AG04449 (cell line): ENCODE measurements at places on chromosomes 4 and X.

DNA sequence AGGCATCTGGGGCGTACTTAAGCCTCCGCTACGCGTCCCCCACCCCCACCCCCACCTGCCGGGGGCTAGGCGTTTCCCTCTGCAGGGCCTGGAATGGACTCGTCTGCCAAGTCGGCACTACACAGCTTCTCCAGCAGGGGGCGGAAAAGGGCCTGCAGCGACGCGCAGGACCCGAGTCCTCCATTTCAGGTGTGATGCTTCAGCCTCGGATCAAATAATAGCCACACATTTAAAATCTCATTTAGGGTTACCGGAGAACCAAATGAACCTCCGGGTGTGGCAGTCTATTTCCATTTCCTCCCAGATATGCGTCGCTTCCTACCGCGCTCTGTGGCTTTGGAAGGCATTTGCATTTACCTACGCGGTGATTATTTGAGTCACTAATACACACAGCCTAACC lies 2.9 kb downstream of the PAK3 start:
- DNase-seq: no peak

GRCh38 chrX:116267511-116268040 lies 97.0 kb downstream of the AGTR2 start:
- no peak for DNase-seq

GRCh38 chr4:135354876-135355275 lies 1153.3 kb upstream of the PABPC4L start:
- DNase-seq: peak; percentile 4

DNA sequence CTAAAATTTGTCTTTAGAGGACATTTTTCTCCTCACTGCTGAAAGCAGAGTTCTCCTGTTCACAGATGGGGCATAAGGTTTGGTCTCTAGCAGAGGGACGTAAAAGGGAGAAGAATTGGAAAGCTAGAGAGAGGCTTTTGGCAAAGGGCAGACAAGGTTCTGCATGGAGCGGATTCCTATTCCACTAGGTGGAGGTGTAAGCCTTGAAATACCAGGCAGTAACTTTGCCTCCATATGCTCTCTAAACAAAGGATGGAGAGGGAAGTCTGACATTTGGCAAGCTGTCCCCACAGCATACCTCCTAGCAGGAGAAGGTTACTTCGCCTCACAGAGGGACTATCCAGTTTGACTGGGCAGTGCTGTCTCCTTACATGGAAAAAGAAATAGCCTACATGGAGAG lies 174.7 kb downstream of the DACH2 start:
- DNase-seq: no peak

DNA sequence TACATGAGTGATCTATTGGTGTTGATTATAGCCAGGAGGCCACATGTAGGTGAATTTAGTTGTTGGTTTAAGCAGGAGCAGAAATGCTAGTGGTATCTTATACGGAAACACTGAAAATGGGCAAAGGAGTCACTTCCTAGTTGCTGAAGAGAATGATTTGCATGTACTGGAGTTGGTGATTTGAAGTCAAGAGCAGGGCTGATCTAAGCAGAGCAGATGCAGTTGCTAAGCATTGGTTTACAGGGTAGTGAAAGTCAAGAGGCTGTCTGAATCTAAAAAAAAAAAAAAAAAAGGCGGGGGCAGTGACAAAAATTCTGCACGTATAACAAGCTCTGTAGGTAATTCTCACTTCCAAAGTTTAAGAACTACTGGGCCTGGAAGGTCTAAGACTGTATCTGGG lies 90.4 kb upstream of the HPRT1 start:
- no peak for DNase-seq

DNA sequence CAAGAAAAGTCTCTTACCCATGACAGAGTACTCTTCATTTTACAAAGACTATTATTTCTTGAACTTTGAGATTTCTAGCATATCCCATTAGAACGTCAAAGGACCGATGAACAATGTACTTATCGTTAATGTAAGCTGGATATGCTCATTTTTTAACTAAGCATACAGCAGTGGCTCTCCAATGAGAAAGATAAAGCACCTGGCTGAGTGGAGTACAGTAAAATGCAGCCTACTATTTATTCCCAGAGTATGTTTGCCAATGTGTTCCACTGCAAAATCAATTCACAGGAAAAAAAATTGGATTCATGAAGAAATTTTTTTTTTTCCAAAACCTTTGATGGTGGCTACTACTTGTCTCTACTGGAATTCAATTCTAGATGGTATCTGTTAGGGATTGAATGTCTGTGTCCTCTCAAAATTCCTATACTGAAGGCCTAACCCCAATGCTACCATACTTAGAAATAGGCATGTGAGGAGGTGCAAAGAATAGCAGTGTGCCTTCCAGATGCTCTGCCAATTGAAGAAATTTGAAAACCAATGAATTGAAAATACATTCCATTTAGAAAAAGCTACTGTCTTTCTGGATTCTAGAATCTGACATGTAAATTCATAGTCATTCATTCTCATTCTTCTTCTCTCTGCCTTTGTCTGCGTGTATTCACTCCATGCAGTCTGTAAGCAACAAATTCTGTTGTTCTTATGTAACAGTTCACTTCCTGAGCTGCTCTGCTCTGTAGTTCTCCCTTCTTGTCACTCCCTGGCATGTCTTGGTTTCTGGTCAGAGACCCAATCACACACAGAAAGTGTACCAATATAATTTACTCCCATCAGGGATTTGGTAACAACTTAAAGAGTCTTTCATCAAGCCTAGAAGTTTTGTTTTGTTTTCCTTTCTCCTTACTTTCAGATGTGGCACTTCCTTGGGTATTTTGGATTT lies 61.4 kb downstream of the PAPSS1 start:
- no peak for DNase-seq

DNA sequence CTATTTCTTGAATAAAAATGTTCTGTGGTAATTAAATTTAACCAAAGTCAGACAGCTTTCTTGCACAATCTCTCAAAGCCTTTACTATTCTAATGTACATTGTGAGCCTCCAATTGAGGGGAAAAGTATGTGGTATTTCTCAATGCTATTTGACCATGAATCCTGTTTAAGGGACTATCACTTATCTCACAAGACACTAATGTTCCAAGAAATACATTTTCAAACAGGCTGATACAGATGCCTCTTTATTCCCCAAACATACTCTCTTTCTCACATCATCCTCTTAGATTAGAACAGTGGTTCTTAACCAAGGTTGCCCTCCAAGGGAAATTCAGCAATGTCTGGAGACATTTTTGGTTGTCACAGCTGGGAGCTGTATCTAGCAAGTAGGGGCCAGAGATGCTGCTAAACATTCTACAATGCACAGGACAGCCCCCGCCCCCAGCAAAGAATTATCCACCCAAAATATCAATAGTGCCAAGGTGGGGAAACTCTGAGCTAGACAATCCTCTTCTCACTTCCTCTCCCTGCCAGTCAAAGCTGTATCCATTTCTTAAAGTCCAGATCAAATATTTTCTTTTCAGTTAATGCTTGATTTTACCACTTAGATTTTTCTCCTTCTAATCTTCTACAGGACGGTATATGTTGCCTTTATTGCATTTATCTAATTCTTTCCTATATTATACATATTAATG lies 129.2 kb upstream of the TRIM2 start:
- DNase-seq: peak; percentile 1

GRCh38 chr4:157244348-157244747 lies 23.8 kb downstream of the GRIA2 start:
- DNase-seq: no peak

DNA sequence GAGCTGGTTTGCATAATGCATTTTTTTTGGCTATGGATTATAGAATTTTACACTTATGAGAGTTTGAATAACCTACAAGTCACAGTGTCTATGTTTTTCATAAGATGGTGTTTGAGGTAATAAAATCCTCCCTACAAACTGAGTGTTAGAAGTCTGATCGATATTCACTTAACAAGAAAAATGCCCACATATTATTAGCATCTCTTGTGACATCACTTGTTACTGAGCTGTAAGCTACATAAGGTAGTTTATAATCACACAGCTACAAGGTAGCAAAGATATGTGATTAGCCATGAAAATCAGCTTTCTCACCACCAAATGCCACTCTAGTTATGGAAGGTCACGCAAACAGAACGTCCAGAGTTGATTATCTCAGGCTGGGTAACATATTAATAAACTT lies 669.6 kb downstream of the PCDH18 start:
- DNase-seq: no peak

DNA sequence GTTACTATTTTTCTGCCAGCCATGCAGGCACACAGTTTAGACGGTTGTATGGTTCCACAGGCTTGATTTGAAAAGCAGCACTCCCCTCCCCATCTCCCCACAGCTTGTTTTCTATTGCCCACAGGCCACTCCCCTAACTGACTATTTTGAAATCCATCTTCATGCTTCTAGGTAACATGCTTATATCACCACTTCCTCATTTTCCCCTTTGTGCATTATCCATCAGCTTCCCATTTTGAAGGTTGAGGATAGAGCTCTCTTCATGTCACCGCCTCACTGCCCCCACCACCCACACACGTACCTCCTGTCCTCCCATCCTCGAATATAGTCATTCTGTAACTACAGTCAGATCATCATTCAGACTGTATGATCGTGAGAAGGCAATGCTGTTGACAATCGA lies 224.7 kb downstream of the MID1 start:
- no peak for DNase-seq

DNA sequence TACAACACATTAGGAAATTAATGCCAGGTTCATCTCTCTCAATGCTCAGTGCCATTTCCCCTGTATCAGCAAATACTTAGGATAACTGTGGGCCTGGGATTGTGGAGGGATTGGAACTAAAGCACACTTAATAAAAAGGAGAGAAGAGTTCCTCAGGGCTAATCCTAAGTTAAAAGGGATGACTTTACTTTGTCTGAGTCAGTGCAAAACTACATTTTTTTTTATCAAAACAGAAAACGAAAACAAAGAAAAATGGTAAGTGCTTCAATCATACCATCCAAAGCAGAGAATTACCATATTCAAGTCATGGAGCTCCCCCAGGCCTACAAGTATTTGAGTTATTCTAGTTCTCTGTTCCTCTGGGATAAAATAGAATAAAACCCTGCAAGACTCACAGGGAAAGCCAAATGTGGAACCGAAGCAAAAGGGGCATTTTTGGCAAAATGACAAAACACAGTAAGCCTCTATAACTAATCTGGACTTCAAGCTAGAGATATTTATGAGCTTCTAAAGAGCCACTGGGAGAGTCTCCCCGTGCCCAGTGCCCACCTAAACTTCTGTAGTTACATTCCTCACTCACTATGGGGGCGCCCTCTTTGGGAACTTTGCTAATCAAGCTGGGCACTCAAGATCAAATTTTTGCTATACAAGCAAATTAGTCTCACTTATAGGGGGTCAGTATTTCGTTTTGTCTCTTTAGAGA lies 53.4 kb downstream of the PALLD start:
- no peak for DNase-seq

DNA sequence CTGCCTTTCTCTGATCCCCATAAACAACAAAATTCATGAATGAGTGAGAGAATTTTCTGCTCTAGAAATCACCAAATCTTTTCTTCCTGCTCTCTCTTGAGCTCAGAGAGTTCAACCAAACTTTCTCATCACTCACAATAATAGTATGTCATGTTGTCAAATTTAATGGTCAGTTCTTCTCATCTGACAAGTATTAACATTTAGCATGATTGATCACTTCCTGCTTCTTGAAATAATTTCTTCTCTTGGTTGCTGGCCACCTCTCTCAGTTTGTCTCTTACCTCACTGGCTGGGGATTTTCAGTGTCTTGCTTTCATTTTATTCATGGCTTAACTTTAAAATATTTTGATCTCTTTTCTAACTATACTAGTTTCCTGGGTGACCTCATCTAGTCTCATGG lies 25.5 kb upstream of the FGF5 start:
- DNase-seq: no peak

DNA sequence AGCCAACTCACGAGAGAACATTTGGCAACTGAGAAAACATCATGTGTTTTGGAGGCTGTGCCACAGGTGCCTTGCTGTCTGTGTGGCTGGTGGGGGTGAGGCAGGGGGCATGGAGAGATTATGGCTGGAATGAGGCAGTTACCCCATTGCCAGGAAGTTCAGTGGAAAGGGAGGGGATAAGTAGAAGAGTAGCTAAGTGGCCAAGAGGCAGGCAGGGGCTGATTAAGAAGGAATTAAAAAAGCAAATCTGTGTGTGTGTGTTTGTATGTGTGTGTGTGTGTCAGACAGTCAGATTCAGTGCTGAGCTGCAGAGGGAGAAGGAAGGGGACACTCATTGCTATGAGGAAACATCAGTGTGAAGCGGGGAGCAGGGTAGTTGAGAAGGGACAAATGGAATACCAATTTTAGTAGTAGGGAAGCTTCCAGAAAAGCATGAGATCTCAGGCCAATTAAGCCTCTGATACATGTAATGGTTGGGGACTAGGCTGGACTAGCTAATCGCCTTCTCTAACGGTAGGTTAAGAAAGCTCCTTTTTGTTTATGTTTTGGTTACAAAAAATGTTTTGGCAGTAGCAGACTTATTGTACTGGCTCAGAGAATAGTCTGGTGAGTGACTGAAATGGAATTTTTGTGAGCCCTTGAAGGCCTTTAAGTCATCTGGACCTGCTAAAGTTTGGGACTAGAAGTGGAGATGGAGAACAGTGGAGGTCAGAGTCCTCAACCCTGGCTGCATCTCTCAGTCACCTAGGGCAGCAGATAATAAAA lies 18.5 kb downstream of the TMEM164 start:
- DNase-seq: no peak

- no peak for DNase-seq
Observed at GRCh38 chr4:63460075-63460474, 949.2 kb downstream of the TECRL start.

GRCh38 chr4:52780206-52780605 lies 29.0 kb upstream of the ERVMER34-1 start:
- DNase-seq: peak; percentile 5

DNA sequence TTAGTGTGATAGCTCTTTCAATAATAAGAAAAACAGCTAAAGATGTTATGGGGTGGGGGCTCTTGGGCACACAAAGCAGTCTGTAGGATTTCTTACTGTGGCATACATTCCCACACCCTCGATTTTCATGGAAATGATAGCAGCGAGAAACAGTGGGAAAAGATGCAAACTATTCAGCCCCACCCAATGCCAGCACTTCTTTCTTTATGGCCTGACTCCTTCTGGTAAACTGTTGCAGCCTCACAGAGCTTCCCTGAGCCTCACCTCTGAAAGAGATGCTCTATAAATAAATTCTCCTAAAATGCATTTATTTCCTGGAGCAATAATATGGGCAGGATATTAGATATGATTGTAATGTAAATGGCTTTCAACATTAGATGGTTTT lies 910 bp downstream of the ANK2 start:
- no peak for DNase-seq

- no peak for DNase-seq
Observed at GRCh38 chr4:120672558-120673147, 249.9 kb downstream of the PRDM5 start.

- no peak for DNase-seq
Observed at GRCh38 chr4:52833941-52834525, 28.1 kb upstream of the RASL11B start.
